ENCODE measurements at places on chromosomes 1 and 21.

GRCh38 chr1:226440512-226440911 lies 32.6 kb upstream of the PARP1 start:
- no peak for DNase-seq

GRCh38 chr1:229241390-229241789 lies 29.5 kb upstream of the RAB4A start:
- no peak for DNase-seq

DNA sequence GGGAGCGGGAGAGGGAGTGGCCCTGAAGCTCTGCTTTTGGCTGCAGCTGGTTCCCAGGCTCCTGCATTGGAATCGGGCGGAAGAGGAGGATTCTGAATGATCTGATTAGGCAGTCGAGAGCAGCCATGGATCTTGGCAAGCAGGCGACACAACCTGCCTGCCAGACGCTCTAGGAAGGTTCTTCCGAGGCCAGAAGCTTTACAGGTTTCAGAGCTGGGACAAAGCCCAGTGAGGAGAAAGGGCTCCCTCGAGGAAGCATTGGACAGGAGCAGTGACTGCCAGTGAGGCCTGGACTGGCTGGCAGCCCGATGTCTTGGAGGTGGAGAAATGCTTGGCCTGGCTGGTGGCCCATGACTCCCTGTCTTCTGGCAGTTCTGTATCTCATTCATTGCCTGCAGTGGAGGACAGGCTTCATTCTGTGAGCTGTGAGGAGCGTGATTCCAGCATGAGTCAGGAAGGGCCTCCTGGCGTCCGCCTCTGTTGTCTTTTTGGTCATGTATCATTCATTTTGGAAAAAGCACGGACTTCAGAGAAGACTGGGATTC lies 132.7 kb upstream of the IPO9 start:
- DNase-seq = no peak

DNA sequence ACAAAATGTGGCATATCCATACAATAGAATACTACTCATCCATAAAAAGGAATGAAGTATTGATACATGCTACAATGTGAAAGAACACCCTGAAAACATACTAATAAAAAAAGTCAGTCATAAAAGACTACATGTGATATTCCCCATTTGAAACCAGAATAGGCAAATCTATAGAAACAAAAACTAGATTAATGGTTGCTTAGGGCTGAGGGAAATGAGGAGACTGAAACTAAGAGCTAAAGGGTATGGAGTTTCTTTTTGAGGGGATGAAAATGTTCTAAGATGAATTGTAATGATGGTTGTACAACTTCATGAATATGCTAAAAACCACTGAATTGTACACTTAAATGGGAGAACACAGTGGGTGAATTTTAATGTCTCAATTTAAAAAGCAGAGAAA lies 50.9 kb downstream of the ACBD6 start:
- no peak for DNase-seq

- no peak for DNase-seq
Measured at GRCh38 chr1:232033285-232033684, 406.7 kb downstream of the DISC1 start.

DNA sequence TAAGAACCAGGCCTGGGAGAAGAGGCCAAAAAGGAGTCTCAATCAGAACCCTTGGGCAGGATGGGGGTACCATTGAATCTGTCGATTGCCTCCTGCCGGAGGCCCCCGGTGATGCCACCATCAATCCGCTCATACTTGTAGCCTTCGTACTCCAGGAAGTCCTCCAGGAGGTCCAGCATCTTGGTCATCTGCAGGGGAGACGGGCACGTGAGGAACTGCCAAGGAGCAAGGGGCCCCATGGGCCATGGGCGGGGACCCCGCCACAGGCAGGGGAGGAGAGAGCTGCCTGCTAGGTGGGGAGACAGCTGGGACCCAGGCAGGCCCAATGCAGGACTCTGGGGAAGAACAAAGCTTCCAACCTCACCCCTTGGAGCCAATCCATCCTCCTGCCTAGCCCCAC lies 48.6 kb downstream of the CHD5 start:
- no peak for DNase-seq

DNA sequence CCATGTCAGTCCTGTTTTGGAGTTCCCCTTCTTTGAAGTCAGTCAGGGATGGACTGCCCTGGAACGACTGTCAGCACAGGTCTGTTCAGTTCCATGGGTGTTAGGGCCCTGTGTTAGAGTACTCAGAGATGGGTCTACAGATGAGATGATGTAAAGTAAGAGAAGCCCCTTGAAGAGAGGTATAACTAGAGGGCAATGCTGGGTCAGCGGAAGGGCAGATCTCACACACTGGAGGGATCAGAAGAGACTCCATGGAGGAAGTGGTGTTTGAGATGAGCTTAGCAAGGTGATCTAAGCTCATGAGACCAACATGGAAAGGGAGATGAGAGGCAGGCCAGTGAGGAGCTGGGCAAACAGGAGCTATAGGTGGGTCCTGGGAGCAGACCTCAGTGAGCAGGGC lies 7.6 kb downstream of the PPFIA4 start:
- no peak for DNase-seq

DNA sequence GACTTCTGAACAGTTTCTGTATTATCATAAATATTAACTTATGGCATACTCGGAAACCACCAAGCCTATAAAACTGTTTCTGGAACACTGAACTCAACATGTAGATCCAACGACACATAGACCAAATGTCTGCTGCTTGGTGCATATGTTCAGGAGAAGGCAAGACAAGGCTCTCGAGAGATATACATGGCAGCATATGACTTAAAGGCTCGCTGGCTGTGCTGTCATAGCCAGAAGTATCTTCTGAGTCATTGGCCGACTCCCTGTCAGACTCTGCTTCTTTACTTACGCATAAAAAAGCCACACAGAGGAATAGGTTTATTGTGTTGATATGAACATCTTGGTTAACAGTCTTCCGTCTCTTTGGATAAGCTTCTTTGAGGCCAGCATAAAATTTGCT lies 60.6 kb downstream of the LYST start:
- no peak for DNase-seq

DNA sequence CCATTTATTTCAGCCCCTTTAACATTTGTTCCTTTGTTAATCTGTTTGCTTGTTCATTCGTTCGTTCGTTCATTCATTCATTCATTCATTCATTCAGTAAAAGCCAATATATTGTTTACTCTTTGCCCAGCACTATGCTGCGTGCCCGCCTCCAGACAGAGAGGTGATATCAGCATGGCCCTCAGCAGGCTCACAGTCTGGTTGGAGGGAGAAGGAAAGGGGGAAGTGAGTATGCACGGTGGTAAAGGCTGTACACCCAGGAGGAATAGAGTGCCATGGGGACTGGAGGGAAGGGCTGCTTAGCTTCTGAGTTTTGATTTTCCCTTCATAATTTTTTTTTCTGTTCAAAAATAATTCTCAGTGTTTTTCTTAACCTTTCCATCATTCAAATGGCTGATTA lies 144.7 kb downstream of the NOS1AP start:
- DNase-seq = no peak

GRCh38 chr1:154755858-154756730 lies 114.0 kb downstream of the KCNN3 start:
- DNase-seq = no peak

DNA sequence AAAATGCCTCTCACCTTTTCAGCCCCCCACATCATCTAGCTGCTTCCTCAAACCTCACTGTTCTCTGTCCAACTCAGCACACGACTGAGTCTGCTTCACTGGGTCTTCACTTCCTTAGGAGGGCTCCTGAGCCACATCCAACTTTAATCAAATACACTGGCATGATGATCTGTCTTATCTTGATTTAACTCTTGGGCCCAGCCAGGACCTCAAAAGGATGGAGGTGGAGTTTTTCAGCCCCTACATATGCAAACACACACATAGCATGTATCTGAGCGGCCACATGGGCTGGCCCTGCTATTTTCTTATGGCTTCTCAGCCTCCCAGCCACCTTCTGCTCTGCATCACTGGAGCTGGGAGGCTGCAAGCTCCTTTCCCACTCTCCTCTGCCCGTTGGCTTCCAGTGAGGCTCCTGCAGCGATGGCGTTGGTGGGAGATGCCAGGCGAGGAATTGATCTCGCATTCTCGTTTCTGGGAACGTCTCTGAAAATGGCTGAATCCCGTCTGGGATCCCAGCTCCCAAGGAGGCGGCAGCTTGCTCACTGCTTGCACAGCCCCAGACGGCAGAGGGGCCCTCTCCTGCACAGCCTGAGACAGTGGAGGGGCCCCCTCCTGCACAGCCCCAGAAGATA lies 1.8 kb upstream of the PRXL2B start:
- no peak for DNase-seq

DNA sequence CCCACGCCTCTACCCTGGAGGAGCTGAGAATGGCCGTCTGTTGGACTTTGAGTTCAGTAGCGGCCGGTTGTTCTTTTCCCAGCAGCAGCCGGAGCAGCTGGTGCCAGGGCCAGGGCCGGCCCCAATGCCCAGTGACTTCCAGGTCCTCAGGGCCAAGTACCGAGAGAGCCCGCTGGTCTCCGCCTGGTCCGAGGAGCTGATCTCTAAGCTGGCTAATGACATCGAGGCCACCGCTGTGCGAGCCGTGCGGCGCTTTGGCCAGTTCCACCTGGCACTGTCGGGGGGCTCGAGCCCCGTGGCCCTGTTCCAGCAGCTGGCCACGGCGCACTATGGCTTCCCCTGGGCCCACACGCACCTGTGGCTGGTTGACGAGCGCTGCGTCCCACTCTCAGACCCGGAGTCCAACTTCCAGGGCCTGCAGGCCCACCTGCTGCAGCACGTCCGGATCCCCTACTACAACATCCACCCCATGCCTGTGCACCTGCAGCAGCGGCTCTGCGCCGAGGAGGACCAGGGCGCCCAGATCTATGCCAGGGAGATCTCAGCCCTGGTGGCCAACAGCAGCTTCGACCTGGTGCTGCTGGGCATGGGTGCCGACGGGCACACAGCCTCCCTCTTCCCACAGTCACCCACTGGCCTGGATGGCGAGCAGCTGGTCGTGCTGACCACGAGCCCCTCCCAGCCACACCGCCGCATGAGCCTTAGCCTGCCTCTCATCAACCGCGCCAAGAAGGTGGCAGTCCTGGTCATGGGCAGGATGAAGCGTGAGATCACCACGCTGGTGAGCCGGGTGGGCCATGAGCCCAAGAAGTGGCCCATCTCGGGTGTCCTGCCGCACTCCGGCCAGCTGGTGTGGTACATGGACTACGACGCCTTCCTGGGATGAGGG lies 28.5 kb upstream of the SPSB1 start:
- DNase-seq = no peak

GRCh38 chr1:29709704-29710280 lies 473.5 kb downstream of the PTPRU start:
- DNase-seq = no peak

DNA sequence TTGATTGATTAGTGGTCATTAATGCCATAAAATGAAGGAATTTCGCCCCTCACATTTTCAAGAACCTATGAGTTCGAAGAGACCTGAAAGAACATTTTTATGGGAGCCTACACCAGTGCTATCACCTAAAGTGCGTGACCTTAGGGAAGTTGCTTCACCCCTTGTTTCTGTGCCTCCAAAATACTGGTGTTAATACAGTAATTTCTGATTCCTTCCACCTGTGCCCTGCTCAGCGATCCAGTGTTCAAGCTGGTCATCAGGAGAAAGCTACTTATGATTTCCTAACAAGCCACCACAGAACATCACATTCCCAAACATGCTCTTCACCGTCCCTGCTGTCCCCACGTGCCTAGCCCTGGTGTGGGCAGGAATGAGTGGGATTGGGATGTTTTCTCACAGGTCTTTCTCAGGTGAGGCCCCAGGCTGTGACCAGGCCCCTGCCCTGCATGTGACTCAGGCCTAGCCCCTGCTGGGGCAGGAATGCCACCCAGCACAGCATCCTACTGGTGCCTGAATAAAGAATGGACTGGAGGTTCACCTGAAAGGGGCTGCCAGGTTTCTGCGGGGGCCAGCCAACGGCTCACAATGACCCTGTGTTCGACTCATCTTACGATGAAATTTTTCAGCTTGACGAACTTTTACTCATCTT lies 60.3 kb downstream of the CD247 start:
- DNase-seq = no peak

- DNase-seq = no peak
Measured at GRCh38 chr21:17513214-17514123, 626 bp downstream of the CXADR start.

DNA sequence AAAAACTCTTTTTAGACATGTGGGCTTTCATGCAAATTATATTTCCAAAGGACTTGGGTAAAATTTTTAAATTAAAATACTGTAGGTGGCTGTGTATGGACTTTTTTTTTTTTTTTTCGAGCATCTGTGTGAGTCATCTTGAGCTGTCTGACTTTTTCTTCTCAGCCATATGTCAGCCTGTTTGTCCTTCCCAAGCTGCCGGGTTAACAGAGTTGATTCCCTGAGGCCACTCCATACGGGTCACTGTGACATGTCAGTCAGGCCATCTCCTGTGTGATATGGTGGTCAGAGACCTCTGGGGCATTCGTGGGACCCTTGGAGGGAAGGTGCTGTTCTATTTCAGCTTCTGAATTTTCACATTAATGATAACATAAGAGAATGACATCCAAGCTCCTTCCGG lies 148.3 kb downstream of the KCNJ6 start:
- DNase-seq = no peak

GRCh38 chr1:29033829-29034466 lies 89.8 kb downstream of the TMEM200B start:
- no peak for DNase-seq

- DNase-seq = no peak
Measured at GRCh38 chr1:194194724-194195123, 1008.3 kb upstream of the B3GALT2 start.

DNA sequence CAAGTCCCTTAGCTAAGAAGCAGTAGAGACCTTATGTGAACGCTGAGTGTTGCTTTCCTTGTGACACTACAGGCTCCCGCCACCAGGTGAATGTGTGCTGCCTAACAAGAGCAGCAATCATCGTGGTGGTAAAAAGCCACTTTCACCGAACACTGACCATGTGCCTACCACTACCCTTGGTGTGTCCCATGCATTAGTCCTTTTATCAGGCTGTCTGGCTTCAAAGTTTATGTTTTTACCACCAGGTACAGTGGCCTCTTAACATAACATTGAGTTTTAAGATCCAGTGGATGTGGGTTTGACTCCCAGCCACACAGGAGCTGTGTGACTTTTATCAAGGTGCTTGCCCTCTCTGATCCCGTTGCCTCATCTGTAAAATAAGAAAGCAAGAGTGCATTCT lies 1.7 kb downstream of the C1QB start:
- DNase-seq = no peak

DNA sequence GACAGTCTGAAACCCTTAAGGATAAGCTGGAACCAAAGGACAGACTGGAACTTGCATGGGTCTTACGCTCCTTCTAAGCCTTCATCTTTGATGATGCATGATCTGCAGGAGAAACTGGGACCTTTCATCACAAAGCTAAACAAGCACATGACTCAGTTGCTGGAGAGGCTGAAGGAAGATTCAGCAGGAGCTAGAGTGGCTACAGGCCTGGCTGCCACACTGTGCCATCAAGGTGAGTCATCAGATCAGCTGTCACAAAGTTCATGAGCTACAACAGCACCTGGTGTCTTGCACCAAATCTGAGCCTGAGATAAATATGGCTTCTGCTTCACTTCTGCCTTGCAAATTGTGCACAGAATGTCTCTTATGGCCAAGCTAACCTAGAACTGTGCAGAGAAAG lies 95.5 kb upstream of the MARK1 start:
- DNase-seq = no peak

- DNase-seq = no peak
Measured at GRCh38 chr1:44662683-44663030, 11.6 kb downstream of the TMEM53 start.

GRCh38 chr1:7405844-7406500 lies 365.1 kb upstream of the VAMP3 start:
- DNase-seq = no peak

GRCh38 chr1:226863446-226863845 lies 7.0 kb upstream of the PSEN2 start:
- DNase-seq = no peak

- no peak for DNase-seq
Measured at GRCh38 chr1:10319750-10320149, 79.1 kb upstream of the PGD start.
